Hepatic stellate cell (primary cell): ENCODE measurements at places on chromosomes 2 and 18.
A peak's percentile ranks its signal among the peaks of the same experiment; 100 is the strongest.

- no peak for DNase-seq
Measured at GRCh38 chr2:16932826-16933225, 267.2 kb upstream of the CYRIA start.

- no peak for DNase-seq
Measured at GRCh38 chr2:11842336-11842735, 95.9 kb downstream of the LPIN1 start.

- DNase-seq, result no peak
Measured at GRCh38 chr18:56124186-56124585, 514.2 kb downstream of the TXNL1 start.

GRCh38 chr18:62637807-62638687 is 77.3 kb upstream of the PHLPP1 start:
- DNase-seq, result no peak

- DNase-seq, result no peak
Measured at GRCh38 chr18:35443434-35443833, 54.3 kb downstream of the INO80C start.

DNA sequence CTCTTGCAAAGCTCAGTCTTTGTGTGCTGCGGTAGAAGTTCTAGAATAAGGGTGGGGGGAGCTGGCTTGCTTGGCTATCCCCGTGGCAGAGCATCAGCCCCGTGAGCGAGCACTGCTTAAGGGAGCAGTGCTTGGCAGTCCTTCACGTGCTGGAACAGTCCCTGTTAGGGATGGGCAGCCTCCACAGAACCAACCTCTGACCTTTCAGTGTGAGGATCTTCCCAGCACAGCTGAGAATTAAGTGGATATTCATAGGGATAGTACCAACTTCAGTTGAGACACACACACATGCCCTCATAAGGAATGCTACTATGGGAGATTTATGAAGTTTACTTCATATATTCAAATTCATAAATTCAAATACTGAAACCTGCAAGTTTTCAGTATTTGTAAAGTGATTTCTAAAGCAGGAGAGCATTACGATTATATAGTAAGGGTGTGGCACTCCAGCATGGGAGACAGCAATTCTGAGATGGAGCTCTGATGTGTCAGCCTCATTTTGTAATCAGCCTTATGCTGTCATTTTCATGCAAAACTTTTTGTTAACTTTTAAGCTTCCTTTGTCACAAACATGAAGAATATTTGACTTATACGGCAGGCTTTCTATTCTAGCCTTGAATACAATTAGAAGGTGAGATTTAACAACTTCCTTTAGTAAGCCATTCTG is 39.5 kb downstream of the ATP9B start:
- no peak for DNase-seq

- no peak for DNase-seq
Measured at GRCh38 chr18:75496151-75496550, 68.6 kb upstream of the SMIM21 start.

GRCh38 chr18:26862084-26862483 is 3.4 kb downstream of the AQP4 start:
- no peak for DNase-seq

GRCh38 chr2:215917953-215918620 is 95.3 kb downstream of the MREG start:
- DNase-seq, result no peak

DNA sequence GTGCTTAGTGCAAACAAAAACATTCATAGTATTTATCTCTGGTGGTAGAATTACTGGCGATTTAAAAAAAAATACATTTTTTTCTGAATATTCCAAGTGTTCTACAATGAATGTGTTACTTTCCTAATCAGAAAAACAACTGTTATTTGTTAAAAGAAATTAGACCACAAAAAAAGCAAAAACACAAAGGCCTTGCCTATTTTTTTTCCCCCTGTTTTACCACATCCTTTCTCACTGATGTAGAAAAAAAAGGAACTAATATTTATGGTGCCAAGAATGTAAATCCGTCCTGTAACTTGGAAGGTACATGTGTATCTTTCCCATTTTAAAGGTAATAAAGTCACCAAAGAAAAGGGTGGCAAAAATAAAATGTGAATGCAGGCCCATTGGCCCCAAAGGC is 28.4 kb upstream of the MGAT4A start:
- DNase-seq, result no peak

DNA sequence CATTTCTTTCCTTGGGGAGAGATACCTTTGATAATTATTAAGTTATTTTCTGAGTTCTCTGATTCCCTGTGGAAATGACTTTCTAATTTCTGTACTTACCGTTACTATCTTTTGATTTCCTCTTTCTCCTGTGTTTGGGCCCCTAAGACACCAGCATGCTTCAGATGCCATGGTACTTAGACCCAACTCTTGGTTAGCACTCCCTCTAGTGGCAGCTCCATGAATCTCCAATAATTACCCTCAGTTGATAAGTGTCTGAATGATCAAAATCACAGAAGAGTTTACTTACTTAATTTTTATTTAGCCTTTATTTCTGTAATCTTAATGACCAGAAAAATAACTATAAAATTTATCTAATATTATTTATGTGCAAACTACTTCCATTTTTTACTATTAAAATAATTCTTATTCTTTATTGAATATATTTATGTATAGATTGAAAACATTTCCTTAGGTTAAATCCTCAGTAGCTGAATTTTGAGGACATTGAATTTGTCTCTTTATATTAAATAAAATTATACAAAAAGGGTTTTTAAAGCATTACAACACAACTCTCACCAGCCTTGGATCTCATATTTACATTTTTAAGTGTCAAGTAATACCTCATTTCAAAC is 300.4 kb downstream of the KCNS3 start:
- DNase-seq, result peak; percentile 24

GRCh38 chr18:3594760-3595368 is 144.9 kb downstream of the TGIF1 start:
- DNase-seq, result no peak

DNA sequence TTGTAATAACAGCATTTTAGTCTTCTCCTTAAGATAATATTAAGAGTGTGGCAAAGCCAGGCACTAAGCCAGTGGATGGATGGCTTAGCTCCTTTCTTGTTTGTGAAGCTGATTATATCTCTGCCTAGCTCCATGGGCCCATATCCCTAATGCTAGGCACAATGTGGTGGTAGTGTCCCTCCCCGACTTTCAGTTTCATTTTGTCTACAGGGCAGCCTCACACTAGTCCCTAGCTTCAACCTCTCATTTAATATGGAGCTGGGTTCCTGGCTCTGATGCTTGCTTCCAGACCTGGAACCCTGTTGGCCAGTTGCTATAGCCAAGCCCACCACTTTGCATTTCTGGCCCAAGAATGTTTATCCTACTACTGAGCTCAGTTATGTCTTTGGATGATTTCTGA is 437.0 kb upstream of the MEIS1 start:
- DNase-seq, result no peak
